ENCODE measurements at places on chromosomes 1 and 21. TPM values are rescaled to one million over a fixed set of nuclear protein-coding genes. Genes with fewer than 3 reads are reported as not detected.
A peak's percentile ranks its signal among the peaks of the same experiment; 100 is the strongest.

GRCh38 chr21:33543505-33544129 lies 779 bp downstream of the SON start:
- no peak for DNase-seq

DNA sequence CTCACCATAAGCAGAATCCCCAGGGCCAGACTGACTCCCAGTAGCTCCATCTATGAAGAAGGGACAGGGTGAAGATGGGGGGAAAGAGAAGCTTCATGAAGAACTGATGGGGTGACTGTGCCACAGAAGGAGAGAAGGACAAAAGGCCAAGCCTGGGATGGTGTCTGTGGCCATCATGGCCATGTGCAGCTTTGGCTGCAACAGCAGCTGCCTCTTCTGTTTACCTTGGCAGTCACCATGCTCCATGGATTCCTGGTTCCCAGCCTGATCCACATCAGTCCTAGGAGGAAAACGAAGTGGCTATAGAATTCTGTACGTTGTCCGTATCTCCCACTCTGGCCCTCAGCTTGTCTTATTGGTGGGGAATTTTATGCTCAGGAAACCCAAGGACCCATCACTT lies 12.0 kb downstream of the SEMA6C start:
- DNase-seq: no peak

- DNase-seq: no peak
Observed at GRCh38 chr1:162635418-162635817, 3.2 kb downstream of the DDR2 start.

VWA1 gene
- total RNA-seq: 56.6 TPM

MEX3A gene
- 6.6 TPM for total RNA-seq

DNA sequence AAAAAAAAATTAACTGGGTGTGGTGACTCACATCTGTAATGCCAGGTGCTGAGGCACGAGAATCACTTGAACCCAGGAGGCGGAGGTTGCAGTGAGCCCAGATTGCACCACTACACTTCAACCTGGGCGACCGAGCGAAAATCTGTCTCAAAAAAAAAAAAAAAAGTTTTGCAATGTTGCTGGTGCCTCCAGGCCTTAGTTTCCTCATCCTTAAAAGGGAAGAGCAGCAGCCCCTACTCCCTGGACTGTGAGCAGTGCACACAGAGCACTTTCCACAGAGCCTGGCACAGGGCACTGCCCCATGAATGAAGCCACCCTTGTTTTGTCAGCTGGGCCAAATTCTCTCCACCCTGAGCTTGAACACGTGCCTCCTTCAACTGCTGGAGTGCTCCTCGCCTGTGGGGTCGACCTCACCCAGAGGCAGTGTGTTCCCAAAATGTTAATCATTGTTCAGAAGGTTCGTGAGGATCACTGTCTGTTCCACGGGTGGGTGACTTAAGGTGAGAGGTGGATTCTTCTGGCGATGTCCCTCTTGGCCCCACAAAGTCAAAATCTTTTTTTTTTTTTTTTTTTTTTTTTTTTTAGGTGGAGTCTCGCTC lies 152.1 kb upstream of the TMEM51 start:
- DNase-seq: no peak

GRCh38 chr1:208551633-208552320 lies 307.6 kb upstream of the PLXNA2 start:
- DNase-seq: no peak

DNA sequence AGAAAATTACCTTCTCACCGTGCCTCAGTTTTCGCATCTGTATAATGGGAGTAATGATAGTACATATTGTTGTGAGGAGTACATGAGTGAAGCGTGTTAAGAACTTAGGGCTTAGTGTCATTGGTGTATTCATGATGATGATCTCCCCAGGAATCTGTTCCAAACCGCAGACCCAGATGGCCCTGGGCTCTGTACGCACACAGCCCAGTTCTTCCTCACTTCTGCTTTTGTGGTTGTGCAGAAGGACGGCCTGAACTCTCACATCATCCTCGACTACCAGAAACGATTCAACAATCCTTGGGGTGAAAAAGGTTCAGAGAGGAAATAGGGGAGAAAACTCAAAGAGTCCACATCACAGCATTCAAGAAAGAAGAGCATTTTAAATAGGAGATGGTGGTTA lies 323.0 kb downstream of the CAMTA1 start:
- DNase-seq: no peak

DNA sequence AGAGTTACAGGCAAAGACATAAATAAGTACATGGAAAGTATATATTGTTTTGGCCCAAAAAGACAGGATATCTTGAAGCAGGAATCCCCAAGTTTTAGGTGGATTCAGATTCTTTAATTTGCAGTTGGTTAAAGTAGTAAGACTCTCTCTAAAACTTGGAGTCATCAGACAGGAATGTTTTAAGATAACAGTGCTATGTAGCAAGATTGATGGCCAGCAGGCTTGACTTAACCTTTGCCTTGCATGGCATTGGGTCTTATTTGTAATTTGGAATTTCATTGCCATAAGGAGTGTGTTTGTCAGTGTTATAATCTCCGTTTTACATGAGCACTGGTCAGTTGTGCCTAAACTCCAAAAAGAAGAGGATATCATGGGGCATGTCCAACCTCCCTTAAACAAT lies 727.6 kb upstream of the CHRM3 start:
- DNase-seq: no peak

GRCh38 chr1:113041569-113042284 lies 31.3 kb upstream of the LRIG2 start:
- no peak for DNase-seq

PLA2G2F gene
- 0.20 TPM for total RNA-seq

- DNase-seq: no peak
Observed at GRCh38 chr1:186957314-186957713, 128.6 kb downstream of the PLA2G4A start.

PPP1R12B gene
- 35.8 TPM for total RNA-seq

PPFIA4 gene
- total RNA-seq: 5.0 TPM

DNA sequence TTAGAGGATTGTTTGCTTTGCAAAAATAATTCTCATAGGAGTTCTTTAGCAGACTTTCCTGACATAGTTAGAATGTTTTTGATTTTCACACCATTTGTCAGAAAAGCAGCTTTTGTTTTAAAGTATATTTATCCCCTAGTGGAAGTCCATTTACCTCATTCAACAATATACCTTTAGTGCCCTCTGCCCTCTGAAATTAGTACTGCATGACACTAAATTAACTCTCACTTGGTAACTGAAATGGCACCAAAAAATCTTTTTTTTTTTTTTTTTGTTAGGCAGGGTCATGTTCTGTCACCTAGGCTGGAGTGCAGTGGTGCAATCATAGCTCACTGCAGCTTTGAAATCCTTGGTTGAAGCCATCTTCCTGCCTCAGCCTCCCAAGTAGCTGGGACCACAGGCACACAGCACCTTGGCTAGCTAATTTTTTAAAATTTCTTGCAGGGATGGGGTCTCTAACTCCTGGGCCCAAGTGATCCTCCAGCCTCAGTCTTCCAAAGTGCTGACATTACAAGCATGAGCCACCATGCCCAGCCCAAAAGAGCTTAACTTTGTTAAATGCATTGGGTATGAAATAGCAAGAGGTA lies 13.6 kb downstream of the LRRC42 start:
- no peak for DNase-seq

GRCh38 chr1:50447961-50448360 lies 24.7 kb upstream of the DMRTA2 start:
- DNase-seq: no peak

DNA sequence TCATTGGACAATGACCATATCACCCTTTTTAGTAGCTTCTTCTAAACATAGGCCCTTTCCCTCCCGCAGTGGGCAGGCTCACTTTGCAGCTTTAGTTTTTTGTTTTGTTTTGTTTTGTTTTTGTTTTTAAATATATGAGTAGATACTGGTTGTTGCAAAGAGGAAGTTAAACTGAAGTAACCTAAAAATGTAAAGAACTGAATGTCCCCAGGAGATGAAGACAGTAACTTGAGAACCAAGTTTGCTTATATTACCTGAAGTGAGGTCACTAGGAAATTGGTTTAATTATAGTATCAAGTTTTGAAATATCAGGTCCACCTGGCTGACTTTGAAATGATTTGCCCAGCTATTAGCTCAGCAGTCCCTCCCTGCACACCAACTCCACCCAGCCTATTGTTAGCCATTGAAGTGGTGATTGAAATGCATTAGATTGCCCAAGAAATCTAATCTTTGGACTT lies 18.2 kb downstream of the SMAP2 start:
- DNase-seq: peak; percentile 68

DNA sequence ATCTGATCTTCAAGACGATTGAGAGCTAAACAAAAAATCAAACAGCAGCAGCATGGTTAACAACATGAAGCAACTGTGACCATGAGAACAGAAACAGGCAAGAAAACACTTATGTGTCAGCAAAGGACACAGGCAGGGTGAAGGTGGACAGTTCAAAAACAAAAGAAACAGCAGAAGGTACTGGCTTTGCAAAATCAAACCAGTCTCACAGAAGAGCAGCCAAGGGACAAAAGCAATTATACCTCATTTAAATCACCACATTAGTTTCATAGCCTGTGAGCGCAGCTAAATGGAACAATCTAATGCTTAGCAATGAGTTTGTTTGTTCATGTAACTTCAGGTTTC lies 59.1 kb downstream of the CAPN2 start:
- no peak for DNase-seq

- peak; percentile 72 for DNase-seq
Observed at GRCh38 chr1:42035205-42035829, 116.6 kb upstream of the HIVEP3 start.

CSMD2 gene
- total RNA-seq: not detected

DNA sequence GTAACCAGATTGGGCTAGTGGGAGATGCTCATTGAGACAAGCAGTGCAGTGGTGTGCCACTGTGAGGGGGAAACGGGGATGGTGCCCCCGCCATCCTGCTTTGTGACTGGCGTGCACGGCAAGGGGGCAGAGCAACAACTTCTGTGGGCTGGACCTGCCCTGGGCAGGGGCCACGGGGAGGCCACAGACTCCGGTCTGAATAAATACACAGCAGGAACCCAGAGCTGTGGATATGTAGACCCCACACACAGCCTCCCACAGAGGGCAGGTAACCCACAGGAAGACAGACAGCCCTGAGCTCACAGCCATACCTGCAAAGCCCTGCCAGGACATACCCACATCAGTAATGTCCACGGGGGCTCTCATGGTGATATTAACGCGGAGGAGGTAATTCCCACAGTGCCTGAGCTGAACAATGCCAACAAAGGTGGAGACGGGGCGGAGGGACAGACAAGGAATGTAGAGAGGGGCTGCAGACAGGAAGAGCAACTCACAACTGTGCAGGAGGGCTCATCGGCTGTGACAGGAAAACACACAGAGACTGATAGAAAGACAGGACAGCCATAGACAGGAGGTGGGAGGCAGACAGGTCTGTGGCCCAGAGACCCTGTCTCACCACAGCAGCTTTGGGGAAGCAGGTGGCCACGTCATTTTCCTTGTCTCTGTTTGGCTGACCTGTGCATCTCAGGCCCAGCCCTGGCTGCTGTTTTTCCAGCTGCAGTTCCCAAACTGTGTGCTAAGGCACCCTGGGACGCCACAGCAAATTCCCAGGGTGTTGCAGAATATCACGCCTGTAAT lies 4.9 kb upstream of the WNT3A start:
- DNase-seq: no peak

- no peak for DNase-seq
Observed at GRCh38 chr1:247646867-247647266, 32.7 kb downstream of the OR13G1 start.

SFN gene
- 326 TPM for total RNA-seq

SH2D1B gene
- not detected for total RNA-seq

DNA sequence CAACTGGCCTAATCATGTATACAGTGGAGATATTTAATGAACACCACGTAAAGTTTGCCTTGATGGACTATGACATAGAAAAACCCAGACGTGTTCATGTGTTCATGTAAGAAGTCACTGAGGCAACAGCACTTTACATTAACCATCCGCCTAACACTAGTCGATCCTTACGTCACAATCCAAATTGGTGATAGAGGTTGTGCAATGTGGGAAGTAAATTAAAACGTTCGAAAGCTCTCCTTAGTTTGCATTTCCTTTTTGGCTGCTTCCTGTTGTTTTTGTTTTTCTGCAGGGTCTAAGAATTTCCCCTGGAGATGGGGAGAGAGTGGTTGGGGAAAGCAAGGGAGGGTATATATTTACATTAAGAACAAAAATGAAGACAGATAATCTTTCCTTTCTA lies 587.5 kb upstream of the ADGRL2 start:
- no peak for DNase-seq

GRCh38 chr1:230943048-230943593 lies 35.5 kb downstream of the TTC13 start:
- no peak for DNase-seq

ESRRG gene
- total RNA-seq: not detected

DNA sequence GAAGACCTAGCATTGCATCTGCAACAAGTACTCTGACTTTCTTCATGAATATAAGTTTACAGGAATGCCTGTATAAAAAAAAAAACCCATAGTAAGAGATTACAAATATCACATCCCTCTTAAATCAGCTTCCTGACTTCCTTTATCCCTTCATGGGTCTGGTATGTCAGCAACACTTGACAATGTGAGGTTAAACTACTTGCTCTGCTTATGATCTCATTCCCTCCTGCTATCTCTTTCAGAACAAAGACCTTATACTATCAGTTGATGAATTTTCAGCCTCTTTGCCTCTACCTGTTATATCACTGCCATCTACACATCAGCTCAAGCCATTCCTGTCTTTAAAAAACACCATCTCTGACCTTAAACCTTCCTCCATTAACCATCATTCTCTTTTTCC lies 130.9 kb upstream of the SAMSN1 start:
- DNase-seq: no peak

KRTAP21-2 gene
- total RNA-seq: not detected

DNA sequence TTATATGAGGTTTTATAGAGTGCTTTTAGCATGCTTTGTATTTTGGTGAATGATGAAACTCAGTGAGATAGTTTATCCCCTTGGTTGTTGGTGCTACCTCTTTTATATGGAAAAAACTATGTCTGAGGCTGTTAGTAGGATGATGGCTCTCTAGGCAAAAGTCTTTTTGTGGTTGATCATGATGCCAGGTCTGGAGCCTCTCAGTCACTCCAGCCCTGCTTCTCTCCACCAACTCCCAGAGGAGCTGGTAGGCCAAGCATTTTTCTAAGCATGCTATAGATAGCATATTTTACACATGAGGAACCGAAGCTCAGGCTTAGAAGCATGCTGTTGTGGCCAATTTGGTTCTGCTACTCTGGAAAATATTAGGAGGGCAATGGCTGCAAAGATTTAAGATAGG lies 82.2 kb downstream of the FMN2 start:
- no peak for DNase-seq

- DNase-seq: no peak
Observed at GRCh38 chr21:33312121-33312520, 12.6 kb upstream of the IFNAR1 start.

GRCh38 chr1:228809621-228810394 lies 74.5 kb downstream of the RHOU start:
- DNase-seq: peak; percentile 43

- DNase-seq: no peak
Observed at GRCh38 chr1:62774006-62774405, 9.9 kb upstream of the ATG4C start.

DNA sequence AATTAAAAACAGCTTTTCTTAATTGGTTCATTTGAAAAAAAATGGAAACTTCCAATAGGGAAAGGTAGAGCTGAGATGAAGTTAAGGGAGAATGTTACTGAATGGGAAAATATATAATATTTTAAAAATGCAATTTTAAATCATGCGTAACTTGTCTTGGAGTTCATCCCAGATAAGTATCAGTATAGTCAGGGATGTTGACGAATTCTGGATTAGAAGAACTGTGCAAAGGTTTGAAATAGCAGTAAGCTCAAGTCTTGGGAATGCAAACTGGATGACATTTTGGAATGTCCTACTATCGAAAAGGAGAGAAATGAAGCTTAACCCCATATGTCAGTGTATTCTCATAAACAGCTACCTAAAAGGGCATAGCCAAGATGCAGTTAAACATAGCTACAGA lies 4.0 kb upstream of the ST6GALNAC3 start:
- DNase-seq: no peak
